Hematopoietic multipotent progenitor cell treated with erythropoietin and hydrocortisone succinate and interleukin-3 and kit ligand, for 4 days (in vitro differentiated cells): ENCODE measurements at places on chromosomes 1 and 21.
A peak's percentile ranks its signal among the peaks of the same experiment; 100 is the strongest.

GRCh38 chr21:39632796-39633442 is 20.2 kb downstream of the B3GALT5 start:
- DNase-seq, result no peak

- no peak for DNase-seq
Observed at GRCh38 chr1:74933500-74933899, 200.5 kb downstream of the TYW3 start.

- no peak for DNase-seq
Observed at GRCh38 chr1:30274173-30274970, 449.0 kb downstream of the MATN1 start.

DNA sequence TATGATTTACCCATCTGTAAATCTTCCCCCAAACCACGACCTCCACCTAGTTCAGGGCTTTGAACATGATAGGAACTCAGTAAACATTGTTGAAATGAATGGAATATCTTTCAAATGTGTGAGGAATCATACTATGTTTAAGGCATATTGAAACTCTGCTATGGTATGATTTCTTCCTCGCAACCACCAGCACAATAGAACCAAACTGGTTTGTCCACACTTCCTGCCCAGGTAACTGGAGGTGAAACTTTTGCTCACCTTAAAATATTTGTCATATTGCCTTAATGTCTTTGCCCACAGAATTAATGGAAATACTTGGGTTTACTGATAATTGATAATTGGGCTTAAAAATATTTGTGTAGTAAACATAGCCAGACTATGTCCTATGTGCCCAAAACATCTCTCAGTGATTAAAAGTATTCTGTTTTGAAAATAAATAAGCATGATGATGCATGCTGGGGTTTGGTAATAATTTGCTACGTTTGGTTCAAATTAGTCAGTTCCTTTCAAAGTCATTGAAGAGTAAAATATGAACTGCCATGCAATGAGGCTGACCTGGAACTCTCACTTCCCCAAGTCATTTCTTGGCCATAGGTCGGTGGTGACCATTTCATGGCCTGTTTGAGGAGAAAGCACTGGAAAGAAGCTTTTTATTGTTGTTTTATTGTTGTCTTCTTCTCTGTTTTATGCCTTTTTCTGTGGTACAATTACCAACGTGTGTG is 73.3 kb downstream of the TNFSF18 start:
- no peak for DNase-seq

GRCh38 chr1:35555601-35556477 is 1.4 kb downstream of the KIAA0319L start:
- no peak for DNase-seq

GRCh38 chr1:185500001-185500626 is 183.1 kb upstream of the IVNS1ABP start:
- DNase-seq, result no peak

DNA sequence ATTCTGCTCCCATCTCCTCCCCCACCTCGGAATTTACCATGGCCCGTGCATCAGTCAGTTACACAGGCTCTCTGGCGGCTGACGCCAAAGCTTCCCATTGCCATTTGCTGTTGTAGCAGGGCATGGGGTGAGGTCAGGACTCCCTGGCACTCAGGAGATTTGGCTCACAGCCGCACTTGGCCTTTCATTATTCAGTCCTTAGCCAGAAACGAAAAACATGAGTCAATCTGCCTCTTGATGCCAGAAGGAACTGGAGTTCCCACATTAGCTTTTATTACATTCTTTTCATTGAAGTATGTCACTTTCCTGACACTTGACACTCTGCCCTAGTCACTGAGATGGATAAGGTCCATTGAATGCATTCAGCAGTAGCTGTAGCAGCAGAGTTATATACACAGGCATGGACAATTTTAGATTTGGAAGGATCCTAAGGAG is 260.6 kb downstream of the CACNA1E start:
- DNase-seq, result no peak

DNA sequence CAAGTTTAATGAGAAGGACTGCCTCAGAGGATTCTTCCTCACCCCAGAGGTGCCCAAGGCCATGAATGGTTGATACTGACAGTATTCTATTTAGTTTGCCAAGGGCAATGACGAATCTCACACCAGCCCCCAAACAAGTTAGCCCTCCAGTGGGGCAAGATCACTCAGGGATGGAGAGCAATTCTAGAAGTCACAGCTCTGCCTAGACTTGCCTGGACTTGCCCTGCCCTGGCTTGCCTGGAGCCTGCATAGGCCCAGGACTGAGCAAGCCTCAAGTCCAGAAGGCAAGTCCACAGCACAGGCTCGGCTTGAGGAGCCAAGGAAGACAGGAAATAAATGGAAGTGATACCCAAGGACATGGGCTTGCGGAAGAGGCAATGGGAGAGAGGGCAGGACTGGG is 39.5 kb upstream of the RGS16 start:
- DNase-seq, result no peak

DNA sequence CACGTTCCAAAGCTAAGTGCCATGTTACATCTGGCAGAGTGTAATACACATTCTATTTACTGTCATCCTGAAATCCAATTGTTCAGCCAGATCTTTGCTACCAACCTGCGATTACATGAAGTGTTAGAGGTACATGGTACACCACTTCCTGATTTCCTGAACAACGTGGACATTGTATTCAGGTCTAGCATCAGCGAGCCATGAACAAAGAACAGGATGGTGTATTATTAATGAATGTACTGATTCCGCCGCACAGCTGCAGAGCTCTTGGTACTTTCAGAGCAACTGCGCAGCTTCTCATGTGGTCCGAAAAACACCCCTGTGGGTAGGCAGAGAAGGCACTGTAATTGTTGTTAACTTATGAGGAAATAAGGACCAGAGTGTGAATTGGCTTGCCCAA is 511.4 kb downstream of the AJAP1 start:
- no peak for DNase-seq

GRCh38 chr1:88920845-88921244 is 29.5 kb upstream of the GTF2B start:
- DNase-seq, result no peak

DNA sequence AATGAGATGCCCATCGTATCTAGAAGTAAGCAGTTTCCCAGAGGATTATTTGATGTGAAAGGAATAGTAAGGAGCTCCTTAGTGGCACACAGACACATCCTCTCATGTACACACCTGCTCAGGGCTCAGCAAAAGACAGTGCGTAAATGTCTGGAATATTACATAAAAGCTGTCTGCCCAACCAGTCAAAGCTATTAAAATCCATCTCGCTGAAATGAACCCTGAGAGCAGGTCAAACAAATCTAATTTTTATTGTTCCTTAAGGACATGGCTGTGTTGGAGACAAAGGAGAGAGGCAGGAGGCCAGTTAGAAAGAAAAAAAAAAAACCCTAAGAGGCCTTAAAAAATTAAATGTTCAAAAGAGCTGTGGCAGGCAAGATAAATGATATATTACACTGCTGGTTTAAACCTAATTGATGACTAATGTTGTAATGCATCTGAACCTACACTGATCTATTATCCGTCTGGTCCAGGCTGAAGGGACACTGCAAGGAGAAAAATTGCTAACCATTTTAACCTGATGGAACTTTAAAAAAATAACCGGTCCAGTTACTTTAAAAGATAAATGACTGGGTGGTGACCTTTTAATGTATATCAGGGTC is 58.5 kb upstream of the FGGY start:
- DNase-seq, result no peak

DNA sequence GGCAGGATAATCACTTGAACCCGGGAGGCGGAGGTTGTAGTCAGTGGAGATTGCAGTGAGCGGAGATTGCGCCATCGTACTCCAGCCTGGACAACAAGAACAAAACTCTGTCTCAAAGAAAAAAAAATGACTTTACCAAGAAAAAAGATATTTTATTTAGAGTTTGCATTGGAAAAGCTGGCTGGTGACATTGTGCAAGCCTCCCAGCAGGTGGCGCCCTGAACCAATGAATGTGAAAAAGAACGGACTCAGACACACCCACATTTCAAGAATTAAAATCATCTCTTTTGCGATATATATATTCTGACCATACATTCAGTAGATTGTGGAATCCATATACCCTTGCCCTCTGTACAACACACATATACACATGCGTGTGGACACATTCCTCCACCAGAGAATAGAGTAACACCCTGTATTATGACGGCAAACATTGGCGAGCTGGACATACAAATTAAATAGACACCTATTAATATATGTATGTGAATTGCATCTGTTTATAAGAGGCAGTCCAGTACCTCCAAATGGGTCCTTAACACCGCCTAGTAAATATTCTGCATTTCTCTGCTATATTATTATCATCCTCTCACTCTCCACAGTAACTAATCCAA is 39.0 kb upstream of the CADM3 start:
- DNase-seq, result peak; percentile 88

- DNase-seq, result no peak
Observed at GRCh38 chr1:18324246-18324645, 156.5 kb upstream of the KLHDC7A start.

DNA sequence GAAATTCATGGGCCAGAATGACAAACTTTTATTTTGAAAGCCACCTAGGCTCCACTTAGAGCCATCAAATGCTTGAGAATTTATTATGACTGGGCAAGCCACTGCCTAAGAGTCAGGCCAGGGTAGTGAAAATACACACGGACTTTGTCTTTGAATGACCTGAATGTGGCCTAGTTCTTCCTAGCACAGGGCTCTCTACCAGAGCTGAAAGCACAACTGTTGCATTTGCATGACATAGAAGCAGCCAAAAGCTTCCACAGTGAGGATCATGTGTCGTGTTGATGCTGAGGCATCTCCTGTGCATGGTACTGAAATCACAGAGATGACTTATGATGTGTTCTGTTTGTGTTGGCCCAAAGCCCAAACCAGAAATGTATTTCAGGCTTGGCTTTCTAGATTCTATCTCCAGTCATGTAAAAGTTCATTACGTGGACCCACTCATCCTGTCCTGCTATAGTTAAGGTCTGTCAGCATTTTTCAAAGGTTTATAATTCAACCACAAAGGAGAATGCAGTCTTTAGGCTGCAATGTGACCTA is 164.0 kb upstream of the UBE2U start:
- no peak for DNase-seq
